AG09309 (cell line): ENCODE measurements at places on chromosomes 6 and 20.

DNA sequence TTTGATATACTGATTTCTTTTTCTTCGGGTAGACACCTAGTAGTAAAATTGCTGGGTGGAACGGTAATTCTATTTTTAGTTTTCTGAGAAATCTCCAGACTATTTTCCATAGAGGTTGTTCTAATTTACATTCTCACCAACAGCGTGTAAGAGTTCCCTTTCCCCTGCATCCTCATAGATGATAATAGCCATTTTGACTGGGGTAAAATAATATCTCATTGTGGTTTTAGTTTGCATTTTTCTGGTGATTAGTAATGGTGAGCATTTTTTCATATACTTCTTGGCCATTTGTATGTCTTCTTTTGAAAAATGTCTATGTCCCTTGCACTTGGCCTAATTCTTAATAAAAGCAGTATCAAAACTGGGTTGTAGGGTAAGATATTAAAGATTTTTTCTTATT, 148.9 kb upstream of the SIM1 start:
- DNase-seq: no peak

DNA sequence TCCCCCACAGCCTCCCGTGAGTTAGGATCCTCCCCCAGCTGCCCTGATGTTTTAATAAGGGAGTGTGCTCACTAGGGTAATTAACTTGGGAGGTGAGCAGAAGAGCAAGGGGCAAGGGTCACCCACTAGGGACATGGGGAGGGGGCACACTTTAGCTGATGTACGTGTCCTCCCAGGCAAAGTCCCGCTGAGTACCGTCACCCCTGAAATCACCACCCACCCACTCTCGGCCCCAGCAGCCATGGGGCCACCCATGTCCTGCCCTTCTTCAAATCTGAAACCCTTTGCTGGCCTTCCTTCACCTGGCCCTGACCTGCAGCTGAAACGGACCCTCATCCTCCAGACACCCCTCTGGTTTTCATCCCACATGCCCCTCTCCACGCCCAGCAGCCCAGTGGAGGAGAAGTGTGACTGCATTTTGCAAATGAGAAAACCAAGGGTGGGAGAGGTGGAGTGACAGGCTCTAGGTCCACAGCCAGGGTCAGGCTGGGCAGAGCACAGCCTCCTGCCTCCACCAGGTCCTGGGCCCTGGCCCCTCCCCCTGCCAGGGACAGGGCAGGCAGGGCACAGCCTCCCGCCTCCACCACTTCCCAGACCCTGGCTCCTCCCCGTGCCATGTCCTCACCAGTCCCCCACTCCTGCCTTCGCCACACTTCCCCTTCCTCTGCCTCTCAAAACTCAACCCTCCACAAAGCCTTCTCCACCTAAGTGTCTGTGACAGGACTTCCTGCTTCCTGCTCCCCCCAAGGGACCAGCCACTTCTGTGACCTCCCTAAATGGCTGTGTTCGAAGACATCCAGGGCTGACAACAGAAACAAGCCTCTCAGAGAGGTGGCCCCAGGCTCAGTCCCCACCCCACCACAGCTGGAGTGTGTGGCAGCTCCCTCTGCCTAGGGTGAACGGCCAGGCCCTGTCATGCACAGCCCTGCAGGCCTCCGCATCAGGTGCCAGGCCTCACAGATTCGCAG, 15.1 kb downstream of the ACSS1 start:
- DNase-seq: no peak

DNA sequence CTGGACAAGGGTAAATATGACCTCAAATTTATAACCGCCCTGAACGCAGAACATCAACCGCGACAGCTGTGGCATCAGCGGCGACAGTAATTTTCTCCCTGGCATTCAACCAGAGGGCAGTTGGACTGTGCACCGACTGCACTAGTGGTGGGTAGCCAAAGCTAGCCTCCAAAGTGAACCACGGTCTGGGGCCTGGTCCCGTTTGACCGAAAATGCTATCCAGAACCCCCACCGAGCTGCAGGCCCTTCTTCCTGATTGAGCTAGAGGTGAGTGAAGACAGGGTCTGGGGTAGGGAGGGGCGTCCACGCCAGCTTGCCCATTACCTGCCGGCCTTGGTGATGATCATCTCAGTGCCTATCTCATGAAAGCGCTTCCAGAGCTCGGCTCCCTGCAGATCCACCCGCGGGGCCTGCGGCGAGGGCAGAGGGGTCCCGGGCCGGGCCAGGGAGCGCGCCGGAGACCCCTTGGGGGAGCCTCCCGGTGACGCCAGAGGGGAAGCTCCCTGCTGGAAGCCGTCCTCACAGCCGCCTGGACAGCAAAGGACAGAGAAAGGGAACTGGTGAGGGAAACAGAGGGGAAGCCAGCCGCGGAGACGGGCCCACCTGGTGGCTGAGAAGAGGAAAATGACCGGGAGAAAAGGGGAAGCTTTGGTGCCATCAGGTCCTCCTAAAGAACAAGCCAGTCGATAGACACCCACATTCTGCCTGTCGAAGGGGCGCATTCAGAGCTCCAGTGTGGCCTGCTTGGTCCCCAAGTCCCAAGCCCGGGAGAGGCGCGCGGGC, 2.0 kb downstream of the TBX18 start:
- DNase-seq: no peak

- DNase-seq: peak; percentile 78
Measured at GRCh38 chr6:161186173-161186769, 87.6 kb downstream of the AGPAT4 start.

- DNase-seq: no peak
Measured at GRCh38 chr6:137588472-137588871, 94.3 kb upstream of the OLIG3 start.
